GM03348 (cell line): ENCODE measurements at places on chromosomes 11 and 22.

DNA sequence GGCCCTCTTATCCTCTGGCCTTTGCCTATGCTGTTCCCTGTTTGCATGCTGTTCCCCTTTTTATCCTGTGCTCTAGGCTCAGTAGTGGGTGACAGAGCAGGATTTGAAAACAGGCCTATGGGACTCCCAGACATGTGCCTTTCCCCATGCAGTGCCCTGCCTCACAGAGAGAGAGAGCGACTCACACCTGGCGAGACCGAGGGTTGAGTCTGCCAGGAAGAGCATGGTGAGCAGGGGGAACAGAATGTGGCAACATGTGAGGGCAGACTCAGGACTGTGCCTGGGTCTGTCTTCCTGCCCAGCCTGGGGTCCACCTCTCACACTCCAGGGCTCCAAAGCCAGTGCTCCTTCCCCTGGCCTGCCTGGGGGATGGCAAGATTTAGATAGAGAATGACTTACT, 75.0 kb downstream of the NFAM1 start:
- no peak for DNase-seq

- DNase-seq: no peak
These were observed 21.9 kb upstream of the PARVG start for GRCh38 chr22:44158816-44159215.

- peak; percentile 18 for DNase-seq
These were observed 120.2 kb downstream of the METTL15 start for GRCh38 chr11:28228196-28228895.

DNA sequence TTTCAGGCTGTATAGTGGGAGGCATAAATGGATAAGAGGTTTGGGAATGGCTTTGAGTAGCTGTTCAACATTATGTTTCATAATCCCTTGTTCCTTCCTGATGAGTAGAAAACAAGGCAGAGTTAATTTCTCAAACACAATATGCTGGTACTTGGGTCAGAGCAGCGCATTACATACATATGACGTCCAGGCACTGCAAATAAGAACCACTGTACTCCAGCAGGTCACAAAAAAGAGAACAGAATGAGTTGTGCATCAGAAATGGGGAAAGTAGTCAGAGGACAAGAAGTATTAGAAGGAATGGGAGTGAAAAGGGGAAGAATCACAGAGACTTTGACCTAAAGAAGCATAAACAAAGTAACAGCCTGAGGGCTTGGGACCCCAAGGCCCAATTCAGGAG, 44.0 kb upstream of the RDX start:
- no peak for DNase-seq

GRCh38 chr11:17197431-17197898, 10.3 kb downstream of the PIK3C2A start:
- DNase-seq: no peak

DNA sequence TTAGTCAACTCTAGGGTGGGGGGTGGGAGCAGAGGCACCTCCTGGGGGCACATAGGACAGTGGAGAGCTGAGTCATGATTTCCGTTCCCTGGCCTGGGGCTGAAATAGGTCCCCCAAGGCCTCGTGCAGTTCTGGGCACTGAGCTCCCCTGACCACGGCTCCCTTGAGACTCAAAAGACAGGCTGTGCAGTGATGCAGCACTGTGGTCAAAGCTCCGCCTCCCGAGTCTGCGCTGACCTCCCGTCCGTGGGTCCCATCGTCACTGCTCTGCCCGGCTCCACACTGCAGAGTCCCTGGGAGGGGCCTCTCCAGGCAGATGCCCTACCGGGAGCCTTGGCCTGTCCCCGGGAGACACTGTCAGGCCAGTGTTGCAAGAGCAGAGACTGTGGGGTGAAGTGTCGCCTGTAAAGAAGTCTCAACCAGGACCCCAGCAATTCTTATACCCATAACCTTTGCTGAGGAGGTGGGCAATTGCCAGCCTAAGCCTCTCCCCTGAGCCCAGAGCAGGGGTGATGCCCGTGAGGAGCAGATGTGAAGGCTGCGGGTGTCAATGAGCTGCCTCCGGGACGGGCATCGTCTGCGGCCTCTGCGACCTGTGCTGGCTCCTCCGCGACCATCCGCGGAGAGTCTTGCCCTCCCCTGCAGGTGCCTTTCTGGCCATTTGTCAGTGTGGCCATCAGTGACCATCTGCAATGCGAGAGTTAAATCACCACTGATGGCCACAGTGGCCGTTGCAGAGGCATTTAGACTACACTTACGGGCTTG, 877.3 kb downstream of the BRD1 start:
- no peak for DNase-seq

- DNase-seq: no peak
These were observed 16.5 kb downstream of the BLID start for GRCh38 chr11:122099374-122100036.

- DNase-seq: no peak
These were observed 515.4 kb downstream of the SOX6 start for GRCh38 chr11:15840966-15841365.

GRCh38 chr22:43478621-43479300, 66.9 kb downstream of the MPPED1 start:
- no peak for DNase-seq

- no peak for DNase-seq
These were observed 45.3 kb upstream of the SHISAL1 start for GRCh38 chr22:44357966-44358465.

DNA sequence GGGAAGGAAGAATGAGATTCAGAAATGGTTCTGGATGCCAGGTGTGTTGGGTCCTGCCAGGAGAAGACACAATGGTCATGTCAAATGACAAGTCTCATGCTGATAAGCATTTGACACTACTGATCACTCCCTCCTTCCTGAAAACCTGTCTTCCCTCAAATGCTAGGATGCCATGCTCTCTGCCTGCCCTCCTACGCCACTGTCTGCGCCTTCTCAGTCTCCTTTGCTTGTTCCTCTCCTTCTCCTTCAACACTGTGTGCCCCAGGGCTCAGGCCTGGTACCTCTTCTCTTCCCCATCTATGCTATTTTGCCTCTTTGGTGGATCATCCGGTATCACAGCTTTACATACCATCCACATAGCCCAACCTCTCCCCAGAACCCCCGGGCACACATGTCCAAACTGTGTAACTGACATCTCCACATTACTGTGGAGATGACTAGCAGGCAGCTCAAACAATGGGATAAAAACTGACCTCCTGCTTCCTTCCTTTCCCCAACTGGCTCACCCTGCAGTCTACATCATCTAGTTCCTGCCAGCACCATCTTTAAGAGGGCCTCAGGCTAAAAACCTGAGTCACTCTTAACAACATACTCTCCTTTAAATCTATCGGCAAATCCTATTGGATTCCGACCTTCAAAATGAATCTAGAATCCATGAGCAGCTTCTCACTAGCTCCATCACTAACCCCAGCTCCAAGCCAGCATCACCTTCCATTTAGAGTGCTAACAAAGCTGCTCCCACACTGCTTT, 8.2 kb downstream of the AP1B1 start:
- no peak for DNase-seq

GRCh38 chr11:110472858-110473257, 43.1 kb downstream of the FDX1 start:
- DNase-seq: no peak

DNA sequence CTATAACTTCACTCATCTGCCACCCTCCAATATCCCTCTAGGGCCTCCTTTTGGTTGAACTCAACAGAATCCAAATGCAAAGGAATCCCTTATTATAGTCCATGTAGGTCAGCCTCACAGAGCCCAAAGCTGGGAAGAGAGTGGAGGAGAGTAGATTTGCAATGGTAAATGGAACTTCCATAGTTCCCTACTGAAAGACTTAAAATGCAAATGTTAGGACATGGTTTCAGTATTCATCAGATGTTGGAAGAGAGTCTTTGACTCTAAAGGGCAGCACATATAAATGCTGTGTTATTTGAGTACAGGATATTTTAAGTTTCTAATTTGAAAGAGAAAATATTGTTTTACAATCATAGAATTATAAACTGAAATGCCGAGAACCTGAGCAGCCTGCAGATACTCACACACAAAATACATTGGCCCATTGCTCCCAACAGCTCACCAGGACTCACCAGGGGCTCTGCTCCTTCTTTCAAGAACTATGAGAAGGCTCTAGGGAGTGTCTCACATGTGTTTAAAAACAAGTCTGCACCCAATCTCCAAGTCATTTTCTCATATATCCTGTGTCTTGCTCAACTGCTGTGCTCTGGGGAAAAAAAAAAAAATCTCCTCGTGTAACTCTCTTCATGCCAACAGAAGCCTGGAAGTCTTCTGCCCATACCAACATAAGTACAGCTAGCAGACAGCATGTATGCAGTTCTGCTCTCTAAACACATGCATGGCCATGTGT, 39.6 kb downstream of the SYT9 start:
- no peak for DNase-seq

GRCh38 chr11:2797121-2797711, 88.4 kb downstream of the CDKN1C start:
- no peak for DNase-seq

- no peak for DNase-seq
These were observed 3.6 kb upstream of the UBXN1 start for GRCh38 chr11:62682518-62682917.

DNA sequence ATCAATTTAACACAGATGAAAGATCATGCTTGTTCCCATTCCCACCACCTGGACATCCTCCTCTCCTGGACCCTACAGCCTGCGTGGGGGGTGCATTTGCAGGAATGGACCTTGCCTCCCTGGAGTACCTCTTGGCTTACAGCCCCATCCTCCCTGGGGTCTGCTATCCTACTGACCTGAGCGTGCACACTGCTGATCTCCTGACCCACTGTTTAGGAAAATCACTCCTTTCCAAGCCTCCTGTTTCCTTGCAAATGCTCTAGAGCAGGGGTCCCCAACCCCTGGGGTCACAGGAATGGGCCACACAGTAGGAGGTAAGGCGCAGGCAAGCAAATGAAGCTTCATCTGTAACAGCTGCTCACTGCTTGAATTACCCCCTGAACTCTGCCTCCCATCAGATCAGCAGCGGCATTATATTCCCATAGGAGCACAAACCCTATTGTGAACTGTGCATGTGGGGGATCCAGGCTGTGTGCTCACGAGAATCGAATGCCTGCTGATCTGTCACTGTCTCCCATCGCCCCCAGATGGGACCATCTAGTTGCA, 88.2 kb upstream of the SEPTIN5 start:
- DNase-seq: no peak

GRCh38 chr11:93846411-93846810, 4.0 kb downstream of the VSTM5 start:
- peak; percentile 48 for DNase-seq
